Esophagus muscularis mucosa (tissue), 4 donors: ENCODE measurements at places on chromosomes 11 and 22.
A peak's percentile ranks its signal among the peaks of the same experiment; 100 is the strongest.

DNA sequence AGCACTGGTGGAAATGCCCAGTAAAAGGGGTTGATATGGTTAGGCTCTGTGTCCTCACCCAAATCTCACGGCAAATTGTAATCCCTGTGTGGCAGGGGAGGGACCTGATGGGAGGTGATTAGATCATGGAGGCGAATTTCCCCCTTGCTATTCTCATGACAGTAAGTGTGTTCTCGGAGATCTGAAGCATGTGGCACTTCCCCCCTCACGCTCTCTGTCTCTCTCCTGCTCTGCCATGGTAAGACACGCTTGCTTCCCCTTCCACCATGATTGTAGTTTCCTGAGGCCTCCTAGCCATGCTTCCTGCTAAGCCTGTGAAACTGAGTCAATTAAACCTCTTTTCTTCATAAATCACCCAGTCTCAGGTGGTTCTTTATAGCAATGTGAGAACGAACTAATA is 37.4 kb downstream of the PACSIN2 start:
- DNase-seq, result no peak

- DNase-seq, result no peak
Measured at GRCh38 chr11:473962-474785, 24.1 kb downstream of the PTDSS2 start.

- DNase-seq, result no peak
Measured at GRCh38 chr11:71444811-71445210, 3.4 kb downstream of the DHCR7 start.

GRCh38 chr11:17724020-17724908 is 4.9 kb downstream of the MYOD1 start:
- DNase-seq, result no peak

DNA sequence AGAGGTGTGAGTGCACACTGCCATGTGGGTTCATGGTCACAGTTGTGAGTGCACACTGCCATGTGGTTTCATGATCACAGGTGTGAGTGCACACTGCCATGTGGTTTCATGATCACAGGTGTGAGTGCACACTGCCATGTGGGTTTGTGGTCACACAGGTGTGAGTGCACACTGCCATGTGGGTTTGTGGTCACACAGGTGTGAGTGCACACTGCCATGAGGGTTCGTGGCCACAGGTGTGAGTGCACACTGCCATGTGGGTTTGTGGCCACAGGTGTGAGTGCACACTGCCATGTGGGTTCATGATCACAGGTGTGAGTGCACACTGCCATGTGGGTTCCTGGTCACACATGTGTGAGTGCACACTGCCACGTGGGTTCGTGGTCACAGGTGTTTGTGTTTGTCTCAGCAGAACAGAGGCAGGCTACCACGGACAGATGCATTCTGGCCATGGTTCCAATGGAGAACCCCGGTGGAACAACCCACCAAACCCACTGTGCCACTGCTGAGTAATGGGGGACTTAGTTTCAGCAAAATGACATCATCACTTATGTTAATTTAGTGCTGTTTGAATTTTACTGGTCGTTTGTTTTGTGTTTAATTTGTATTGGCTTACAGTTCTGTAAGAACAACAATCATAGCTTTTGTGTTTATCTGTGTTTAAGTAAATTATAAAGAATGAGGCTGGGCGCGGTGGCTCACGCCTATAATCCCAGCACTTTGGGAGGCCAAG is 57.2 kb downstream of the RPS6KA4 start:
- DNase-seq, result no peak

GRCh38 chr22:43455846-43456245 is 44.0 kb downstream of the MPPED1 start:
- no peak for DNase-seq

GRCh38 chr11:89625171-89625570 is 84.9 kb upstream of the TRIM77 start:
- DNase-seq, result no peak

GRCh38 chr11:82043316-82043715 is 690.3 kb downstream of the FAM181B start:
- no peak for DNase-seq

DNA sequence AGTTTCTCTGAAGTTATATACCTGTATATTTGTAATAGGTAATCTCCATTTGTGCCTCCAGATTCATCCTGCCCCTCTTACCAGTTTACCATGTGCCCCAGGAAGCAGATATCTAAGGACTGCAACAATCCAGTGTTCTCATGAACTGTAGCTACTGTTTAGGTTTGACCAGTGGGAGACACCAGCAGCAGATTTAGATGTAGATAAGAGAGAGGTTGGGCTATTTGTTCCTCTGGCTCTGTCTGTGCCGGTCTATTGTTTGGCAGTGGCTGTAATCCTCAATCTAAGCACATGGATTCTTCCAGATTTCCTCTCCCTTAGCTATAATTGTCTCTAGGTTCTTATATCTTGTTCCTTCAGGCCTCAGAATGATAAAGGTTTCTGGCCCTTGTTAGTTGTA is 88.4 kb downstream of the ANO3 start:
- DNase-seq, result no peak

DNA sequence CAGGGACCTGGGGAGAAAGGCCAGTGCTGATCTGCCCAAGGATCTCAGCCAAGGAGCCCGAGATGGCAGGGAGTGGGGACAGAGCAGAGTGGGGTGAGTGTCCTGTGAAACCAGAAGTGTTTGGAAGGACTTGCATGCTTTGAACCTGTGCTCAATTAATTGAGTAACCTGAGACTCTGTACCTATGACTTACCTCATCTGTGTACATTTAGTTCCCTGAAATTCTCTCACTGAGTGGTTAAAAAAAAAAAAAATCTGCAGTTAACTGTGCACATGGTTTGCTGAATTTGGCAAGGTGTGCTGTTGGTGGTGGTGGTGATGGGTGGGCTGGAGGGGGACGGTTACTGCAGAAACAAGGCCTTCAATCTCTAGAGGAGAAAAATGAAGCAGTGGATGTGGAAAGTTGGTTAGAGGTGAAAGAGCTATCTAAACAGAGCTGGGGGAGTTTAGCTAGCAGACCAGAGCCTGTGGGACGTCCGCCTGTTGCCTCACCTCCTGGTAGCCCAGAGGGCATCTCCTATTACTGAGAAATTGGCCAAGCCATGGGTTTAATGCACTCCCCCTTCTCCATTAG is 8.3 kb upstream of the SORL1-AS1 start:
- no peak for DNase-seq

GRCh38 chr11:9118277-9118676 is 26.9 kb upstream of the SCUBE2 start:
- no peak for DNase-seq

DNA sequence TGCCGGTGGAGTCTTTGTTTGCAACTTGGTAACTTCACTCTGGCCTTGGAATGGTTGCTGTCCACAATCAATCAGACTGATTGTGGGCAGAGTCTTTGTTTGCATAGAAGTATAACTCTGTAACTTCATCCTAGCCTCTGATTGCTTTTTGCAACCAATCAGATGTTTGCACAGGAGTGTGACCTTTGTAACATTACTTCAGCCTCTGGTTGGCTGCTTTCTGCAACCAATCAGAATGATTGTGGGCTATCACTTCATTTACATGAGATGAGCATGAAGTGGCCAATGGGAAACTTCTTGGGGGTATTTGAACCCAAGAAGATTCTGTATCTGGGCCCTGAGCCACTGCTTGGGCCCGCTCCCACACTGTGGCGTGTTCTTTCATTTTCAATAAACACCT is 79.6 kb upstream of the CLDN5 start:
- DNase-seq, result no peak

DNA sequence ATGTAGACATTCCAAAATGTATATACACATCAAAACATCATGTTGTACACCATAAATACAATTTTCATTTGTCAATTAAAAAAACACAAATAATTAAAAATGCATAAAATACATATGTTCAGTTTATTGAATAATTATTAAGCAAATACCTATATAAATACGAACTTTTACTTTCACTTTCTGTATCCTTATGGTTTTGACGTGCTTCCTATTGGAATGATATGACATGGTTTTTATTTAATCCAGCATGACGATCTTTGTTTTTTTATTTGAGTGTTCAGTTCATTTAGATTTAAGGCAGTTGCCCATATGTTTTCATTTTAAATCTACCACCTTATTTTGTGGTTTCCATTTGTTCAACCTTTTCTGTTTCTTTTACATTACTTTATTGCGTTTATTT is 198.3 kb upstream of the PLET1 start:
- no peak for DNase-seq

DNA sequence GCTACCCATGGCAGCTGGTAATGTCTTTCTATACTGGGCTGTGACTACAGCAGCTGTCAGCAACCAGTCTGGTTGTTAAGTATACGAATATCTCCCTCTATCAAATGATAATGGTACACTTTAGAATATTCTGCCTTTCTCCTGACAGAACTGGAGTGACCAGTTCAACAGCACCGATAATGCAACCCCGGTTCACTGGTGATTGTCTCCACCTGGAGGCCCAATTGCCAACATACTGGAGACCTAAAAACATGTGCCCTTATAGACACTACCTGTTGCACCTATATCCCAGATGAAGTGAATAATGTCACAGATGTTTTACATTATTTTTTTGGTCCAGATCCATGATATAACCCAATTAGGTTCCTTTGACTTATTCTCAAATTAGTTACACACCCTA is 21.1 kb downstream of the OR5P2 start:
- DNase-seq, result no peak

DNA sequence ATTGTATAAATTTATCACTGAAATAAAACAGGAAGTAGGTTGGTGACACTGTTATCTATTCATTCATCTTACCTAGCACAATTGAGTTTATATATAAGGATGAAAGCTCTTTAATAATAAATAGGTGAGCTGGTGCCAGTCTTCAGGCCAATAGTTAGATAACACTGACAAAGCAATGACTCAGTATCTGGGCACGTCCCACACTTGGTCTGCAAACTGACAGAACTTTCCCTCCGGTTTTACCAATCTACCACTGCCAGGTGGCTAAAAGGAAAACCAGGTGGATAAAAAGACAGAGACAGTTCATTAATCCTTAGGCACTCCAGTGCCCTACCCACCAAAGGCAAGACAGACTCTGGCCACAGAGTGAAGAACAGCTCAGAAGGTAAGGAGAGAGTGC is 17.6 kb downstream of the DDB1 start:
- DNase-seq, result no peak

DNA sequence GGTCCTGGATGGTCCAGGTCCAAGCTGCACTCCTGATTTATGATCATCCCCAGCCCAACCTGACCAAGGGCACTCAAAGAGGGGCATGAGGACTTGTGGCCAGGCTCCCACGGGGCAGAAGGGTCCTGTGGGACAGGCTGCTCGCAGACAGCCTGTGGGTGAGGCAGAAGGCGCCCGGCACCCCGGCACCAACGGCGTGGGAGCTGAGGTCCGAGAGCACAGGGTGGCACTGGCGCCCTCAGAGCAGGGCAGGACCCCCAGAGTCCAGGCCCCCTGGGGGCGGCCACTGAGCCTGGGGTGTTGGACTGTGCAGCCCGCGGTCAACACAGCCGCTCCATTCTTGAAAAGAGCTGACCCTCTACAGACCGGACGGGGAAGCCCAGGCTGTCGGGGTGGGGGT is 3.3 kb downstream of the IL17REL start:
- no peak for DNase-seq

GRCh38 chr11:2868506-2869133 is 17.0 kb downstream of the CDKN1C start:
- no peak for DNase-seq

DNA sequence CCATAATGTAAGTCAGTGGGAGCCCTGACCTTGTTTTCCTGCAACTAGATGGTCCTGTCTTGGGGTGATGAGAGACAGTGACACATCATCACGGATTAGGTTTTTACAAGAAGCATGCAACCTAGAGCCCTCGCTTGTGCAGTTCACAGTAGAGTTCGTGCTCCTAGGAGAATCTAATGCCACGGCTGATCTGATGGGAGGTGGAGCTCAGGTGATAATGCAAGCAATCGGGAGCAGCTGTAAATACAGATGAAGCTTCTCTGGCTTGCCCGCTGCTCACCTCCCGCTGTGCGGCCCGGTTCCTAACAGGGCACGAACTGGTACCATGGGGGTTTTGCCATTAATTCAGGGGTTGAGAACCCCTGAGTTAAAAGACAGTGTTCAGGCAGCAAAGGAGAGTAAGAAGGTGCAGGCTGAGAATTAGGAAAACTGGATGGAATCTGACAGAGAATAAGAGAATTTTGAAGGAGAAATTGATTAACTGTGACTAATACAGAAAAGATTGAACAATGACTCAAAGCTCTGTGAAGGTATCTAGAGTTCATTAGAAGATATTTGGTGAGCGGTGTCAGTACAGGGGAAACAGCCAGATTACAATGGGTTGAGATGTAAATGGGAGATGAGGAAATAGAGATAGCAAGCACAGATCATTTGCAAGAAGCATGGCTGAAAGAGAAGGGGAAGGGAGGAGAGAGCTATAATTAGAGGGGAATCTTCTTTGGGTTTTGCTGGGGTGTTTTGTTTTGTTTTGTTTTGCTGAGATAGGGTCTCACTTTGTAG is 21.0 kb downstream of the WEE1 start:
- no peak for DNase-seq

- DNase-seq, result no peak
Measured at GRCh38 chr11:72524711-72525110, 90.4 kb upstream of the CLPB start.

GRCh38 chr22:40703736-40704135 is 24.5 kb downstream of the MCHR1 start:
- no peak for DNase-seq

- no peak for DNase-seq
Measured at GRCh38 chr22:26050079-26050478, 119.2 kb upstream of the SEZ6L start.

- no peak for DNase-seq
Measured at GRCh38 chr11:86621854-86622253, 50.6 kb downstream of the ME3 start.

GRCh38 chr22:49724030-49724892 is 103.4 kb downstream of the BRD1 start:
- peak; percentile 87 for DNase-seq

- no peak for DNase-seq
Measured at GRCh38 chr11:38006466-38006865, 1408.4 kb upstream of the RAG2 start.

DNA sequence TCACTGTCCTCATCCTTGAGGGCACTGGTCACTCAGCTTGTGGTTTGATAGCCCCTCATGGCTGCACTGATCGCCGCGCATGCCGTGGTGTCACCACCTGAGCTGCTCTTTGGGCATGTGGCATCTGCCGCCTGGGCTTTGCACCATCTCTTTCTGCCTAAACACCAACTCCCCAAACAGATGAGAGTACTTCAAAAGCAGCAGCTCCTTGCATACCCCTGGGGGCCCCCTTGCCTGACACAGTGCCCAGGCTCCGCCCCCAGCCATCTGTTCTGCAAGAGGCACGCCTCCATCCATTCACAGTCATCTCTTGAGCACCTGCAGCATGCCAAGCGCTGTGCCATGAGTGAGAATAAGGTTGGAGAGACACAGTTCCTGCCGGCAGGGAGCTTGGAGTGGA is 104.5 kb upstream of the B3GAT1 start:
- DNase-seq, result no peak

DNA sequence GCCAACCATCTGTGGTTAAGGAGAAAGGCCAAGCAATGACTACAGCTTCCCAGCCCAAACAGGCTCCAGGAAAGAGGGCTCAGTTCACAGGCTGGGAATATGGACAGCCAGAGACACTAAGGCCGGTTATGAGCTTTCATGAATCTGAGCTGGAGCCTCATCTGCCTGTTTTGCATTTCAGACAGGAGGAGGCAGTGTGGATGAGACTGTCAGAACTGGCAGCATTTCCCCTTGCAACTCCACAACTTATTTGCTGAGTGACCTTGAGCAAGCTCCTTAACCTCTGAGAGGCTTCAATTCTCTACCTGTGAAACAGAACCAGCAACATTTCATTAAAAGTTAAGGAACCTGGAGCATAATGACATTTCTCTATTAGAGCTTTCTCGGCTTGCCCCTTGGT is 264.0 kb downstream of the ETS1 start:
- DNase-seq, result peak; percentile 57

GRCh38 chr11:126102436-126102981 is 39.8 kb upstream of the CDON start:
- DNase-seq, result no peak
